Pulmonary artery endothelial cell (primary cell): ENCODE measurements at places on chromosomes 11 and 22. TPM values are rescaled to one million over a fixed set of nuclear protein-coding genes. Genes with fewer than 3 reads are reported as not detected.

The TRIM49 gene
- not detected in 2 replicates for total RNA-seq

The QSER1 gene
- total RNA-seq = 15.3 and 17.1 TPM in 2 replicates

The NLRP10 gene
- total RNA-seq = under 0.01 TPM in 1 of 2 replicates, not detected in the other

The COX8A gene
- 263 and 308 TPM in 2 replicates for total RNA-seq

The OLFML1 gene
- total RNA-seq = not detected in 2 replicates

The MS4A3 gene
- total RNA-seq = not detected in 2 replicates

The MAPK11 gene
- total RNA-seq = 16.3 and 23.3 TPM in 2 replicates

The C11orf87 gene
- total RNA-seq = not detected in 2 replicates

The PAK1 gene
- total RNA-seq = 1.3 and 5.0 TPM in 2 replicates

The MYRF gene
- total RNA-seq = 0.28 and 0.33 TPM in 2 replicates

The FAM111A gene
- total RNA-seq = 42.2 and 106 TPM in 2 replicates

The OR52I2 gene
- total RNA-seq = not detected in 2 replicates

The OR8D1 gene
- not detected in 2 replicates for total RNA-seq

The NCAPD3 gene
- 20.6 and 29.9 TPM in 2 replicates for total RNA-seq

The NAALAD2 gene
- total RNA-seq = 0.21 and 0.40 TPM in 2 replicates

The LRRC74B gene
- not detected in 2 replicates for total RNA-seq

The OR2AG1 gene
- total RNA-seq = under 0.01 TPM in 1 of 2 replicates, not detected in the other

The CNIH2 gene
- 0.04 and 0.07 TPM in 2 replicates for total RNA-seq

The ANAPC15 gene
- 26.3 and 26.8 TPM in 2 replicates for total RNA-seq

The PNPLA3 gene
- total RNA-seq = 2.4 and 2.8 TPM in 2 replicates

The GRIK4 gene
- total RNA-seq = 0.07 and 0.11 TPM in 2 replicates

The DNAJB7 gene
- total RNA-seq = not detected in 2 replicates

The OR2D2 gene
- 0.07 and 0.18 TPM in 2 replicates for total RNA-seq

The CCDC157 gene
- 1.3 and 1.6 TPM in 2 replicates for total RNA-seq

The TREH gene
- not detected in 2 replicates for total RNA-seq
